ENCODE measurements at places on chromosomes 7 and 10.

DNA sequence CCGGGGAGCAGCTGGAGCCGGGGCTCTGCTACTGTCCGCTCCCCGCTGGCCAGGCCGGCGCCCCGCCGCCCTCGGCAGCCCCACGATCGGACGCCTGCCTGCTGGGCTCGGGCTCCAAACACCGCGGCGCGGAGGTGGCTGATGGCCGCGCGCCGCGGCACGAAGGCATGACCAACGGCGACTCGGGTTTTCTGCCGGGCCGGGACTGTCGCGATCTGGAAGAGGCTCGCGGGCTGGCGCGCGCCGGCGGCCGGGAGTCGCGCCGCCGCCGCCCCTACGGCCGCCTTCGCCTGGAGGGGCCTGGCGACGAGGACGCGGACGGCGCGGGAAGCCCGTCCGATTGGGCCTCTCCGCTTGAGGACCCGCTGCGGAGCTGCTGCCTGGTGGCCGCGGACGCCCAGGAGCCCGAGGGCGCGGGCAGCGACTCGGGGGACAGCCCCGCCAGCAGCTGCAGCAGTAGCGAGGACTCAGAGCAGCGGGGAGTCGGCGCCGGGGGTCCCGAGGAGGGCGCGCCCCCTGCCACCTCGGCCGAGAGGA is 570 bp downstream of the TBC1D12 start:
- DNase-seq: peak; percentile 44

GRCh38 chr7:73758581-73759138 is 11.4 kb downstream of the CLDN3 start:
- no peak for DNase-seq

- DNase-seq: no peak
Observed at GRCh38 chr7:120097020-120097419, 176.0 kb upstream of the KCND2 start.

DNA sequence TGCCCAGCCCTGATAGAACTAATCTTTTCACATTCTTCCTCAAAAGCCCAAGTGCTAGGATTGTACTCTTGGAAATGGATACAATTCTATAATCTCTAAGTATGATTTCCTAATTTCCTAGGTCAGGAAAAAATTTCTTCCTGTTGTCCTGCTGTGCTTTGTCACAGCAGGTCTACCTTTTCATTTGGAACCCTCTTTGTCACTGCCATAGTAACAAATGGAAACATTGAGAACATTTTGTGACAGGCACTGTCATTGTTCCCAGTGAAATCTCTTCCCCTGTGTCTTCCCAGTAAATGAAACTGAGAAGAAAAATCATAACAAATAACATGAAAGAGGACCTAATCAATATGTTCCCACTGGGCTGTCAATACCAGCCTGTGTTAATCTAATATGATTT is 150.9 kb upstream of the KAT6B start:
- no peak for DNase-seq

DNA sequence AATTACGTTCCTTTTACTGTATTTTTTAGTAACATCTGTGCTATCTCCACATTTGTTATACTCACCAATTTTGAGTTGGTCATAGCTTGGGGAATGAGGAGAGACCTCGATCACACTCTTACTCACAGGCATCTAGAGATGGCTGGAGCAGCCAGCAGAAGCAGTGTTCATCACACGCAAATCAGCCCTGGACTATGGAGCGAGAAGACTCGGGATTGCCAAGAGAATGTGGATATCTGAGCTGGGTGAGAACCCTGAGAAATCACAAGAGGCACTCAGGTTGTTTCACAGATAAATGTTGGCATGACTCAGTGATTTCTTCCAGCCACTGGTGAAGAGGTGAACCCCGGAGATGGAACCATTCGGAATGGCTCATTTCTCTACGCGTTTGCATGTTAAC is 820.1 kb upstream of the IGFBP3 start:
- no peak for DNase-seq

DNA sequence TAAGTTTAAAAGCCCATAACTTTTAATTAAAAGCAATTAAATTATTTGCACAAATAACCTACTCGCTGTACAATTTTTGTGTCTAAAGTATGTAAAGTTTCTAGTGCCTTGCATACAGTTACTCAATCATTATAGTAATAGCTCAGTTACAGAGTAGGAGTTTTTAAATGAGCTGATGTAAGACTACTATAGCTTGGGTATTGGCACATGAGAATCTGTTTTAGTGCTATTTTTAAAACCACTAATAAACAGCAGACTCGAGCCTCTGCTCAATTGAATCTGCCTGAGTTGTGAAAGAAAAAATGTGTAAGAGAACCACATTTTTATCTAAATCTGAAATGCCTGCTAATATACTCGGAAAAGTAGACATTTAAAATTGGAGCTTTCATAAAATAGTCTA is 31.1 kb downstream of the CTNNA3 start:
- DNase-seq: peak; percentile 60

- no peak for DNase-seq
Observed at GRCh38 chr10:62842983-62843382, 26.8 kb upstream of the EGR2 start.

DNA sequence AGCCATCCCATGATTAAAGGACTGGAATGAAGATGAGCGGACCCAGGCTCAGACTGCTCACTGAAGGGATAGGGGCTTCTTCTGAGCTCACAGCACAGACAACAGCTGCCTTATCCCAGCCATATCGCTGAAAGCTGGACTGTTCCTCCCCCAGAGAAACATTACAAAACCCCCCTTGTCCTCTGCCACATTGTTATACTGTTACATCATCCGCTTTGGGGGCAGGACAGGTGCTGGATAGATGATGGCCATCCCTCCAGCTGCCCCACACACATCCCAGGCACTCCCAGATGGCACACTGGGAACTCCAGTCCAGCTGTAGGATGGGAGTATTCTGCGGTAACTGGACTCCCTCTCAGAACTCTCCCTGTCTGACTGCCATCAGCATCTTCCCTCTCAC is 58.7 kb upstream of the BTRC start:
- DNase-seq: no peak

- no peak for DNase-seq
Observed at GRCh38 chr10:31064348-31064747, 32.7 kb upstream of the ZNF438 start.

- no peak for DNase-seq
Observed at GRCh38 chr10:67127441-67127840, 201.6 kb downstream of the LRRTM3 start.

DNA sequence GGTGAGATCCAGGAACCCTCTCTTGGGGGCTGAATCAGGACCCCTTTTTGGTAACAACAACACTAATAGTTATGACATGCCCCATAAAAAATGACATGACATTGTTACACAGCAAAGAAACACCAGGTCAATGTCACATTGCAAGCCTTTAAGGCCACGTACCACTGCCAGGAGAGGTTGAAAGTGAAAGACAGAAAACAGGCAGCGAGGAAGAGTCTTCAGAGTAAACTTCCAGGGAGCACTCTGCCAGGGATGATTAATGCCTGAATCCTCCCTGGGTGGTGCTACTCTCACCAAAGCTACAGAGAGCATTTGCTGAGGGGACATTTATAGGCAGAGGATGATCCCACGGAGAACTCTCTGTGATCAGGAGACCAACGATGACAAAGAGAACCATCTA is 551.6 kb downstream of the CALN1 start:
- no peak for DNase-seq
